Smooth muscle cell of the umbilical artery (primary cell): ENCODE measurements at places on chromosomes 11 and 22. TPM values are rescaled to one million over a fixed set of nuclear protein-coding genes. Genes with fewer than 3 reads are reported as not detected.

Gene CCDC73
- not detected in 2 replicates for total RNA-seq

Gene FIBIN
- 25.4 and 51.4 TPM in 2 replicates for total RNA-seq

Gene TAGLN
- total RNA-seq: 3,181 and 4,352 TPM in 2 replicates

Gene PLAAT5
- total RNA-seq: not detected in 2 replicates

Gene DRG1
- 56.1 and 69.5 TPM in 2 replicates for total RNA-seq

Gene HSD17B12
- 70.7 and 90.7 TPM in 2 replicates for total RNA-seq

Gene UBQLN3
- total RNA-seq: 0.14 TPM in 1 of 2 replicates, not detected in the other

Gene SCN4B
- total RNA-seq: under 0.01 and 0.09 TPM in 2 replicates

Gene PRG2
- 0.09 and 0.89 TPM in 2 replicates for total RNA-seq

Gene PHETA2
- 15.7 and 22.6 TPM in 2 replicates for total RNA-seq

Gene GP1BB
- total RNA-seq: 1.8 and 2.1 TPM in 2 replicates

Gene IGF2
- total RNA-seq: under 0.01 and 1.5 TPM in 2 replicates

Gene LRRC55
- not detected in 2 replicates for total RNA-seq

Gene TEX54
- not detected in 2 replicates for total RNA-seq

Gene NPAT
- 11.0 and 13.4 TPM in 2 replicates for total RNA-seq

Gene FAM83F
- not detected in 2 replicates for total RNA-seq

Gene MS4A3
- total RNA-seq: not detected in 2 replicates
